SHP77 treated with DMSO at 0.1 percent for 48 hours (cell line): ENCODE measurements at places on chromosomes 1 and 21.

DNA sequence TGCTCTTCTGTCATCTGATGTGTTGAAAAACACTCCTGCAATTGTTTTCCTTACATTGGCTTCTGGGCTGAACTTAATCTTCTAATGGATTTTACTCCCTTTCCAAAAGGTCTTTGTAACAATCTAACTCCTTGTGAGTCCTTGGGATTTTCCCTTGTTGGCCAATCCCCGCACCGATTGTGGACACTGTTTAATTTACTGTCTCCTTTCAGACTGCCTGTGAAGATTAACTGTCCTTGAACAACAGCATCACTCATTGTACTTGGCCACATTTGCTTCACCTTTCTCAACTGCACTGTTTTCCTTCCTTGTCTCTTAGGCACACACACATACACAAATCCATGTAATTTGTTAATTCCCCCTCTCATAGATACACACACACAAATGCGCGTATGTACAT, 120.4 kb downstream of the SPATA46 start:
- DNase-seq, result no peak

- DNase-seq, result peak; percentile 63
Observed at GRCh38 chr1:157495285-157495684, 57.0 kb downstream of the FCRL5 start.

GRCh38 chr1:71660411-71660810, 579.6 kb upstream of the ZRANB2 start:
- no peak for DNase-seq

GRCh38 chr1:184935920-184936798, 38.1 kb downstream of the NIBAN1 start:
- DNase-seq, result no peak

DNA sequence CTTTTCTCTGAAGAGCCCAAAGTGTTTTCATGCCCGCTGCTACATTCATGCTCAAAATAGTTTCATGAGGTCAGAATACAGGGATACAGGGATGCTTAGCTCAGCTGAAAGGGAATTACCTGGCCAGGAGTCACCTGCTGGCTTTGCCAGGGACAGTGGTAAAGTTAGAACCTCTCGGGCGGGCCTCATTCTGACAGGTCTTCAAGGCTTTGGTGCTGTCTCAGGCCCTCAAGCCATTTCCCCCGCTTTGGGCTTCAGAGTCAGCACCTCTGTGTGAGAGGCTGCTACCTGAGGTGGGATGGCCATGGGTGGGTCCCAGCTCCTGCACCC, 5.5 kb downstream of the RASSF5 start:
- no peak for DNase-seq

DNA sequence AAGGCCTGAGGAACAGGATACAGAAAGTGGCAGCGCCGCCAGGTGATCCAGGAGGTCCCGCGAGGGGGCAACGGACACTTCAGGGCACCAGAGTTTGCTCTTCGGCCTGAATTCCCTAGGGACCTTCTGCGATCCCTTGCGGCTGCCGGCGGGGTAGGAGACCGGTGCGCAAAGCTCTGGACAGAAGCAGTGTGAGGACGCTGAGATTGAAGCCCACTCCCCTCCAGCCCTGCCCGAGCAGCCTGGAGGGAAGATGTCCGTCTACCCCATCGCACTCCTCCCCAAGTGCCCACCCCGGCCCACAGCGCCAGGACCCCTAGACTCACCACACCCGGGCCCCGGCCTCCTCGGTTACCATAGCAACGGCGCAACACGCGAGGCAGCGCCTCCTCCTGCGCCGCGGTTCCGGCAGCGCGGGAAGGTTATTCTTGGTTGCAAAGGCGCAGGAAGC, at the start of gene ANKRD45:
ANKRD45 (minus strand) TSS at position 361 of the 451 bp plus-strand sequence. CDS start 10,433 bp downstream, outside the sequence.
- DNase-seq, result no peak

- DNase-seq, result no peak
Observed at GRCh38 chr1:35080171-35080854, 1.1 kb downstream of the ZMYM1 start.

GRCh38 chr1:55155522-55155921, 59.6 kb downstream of the USP24 start:
- no peak for DNase-seq

DNA sequence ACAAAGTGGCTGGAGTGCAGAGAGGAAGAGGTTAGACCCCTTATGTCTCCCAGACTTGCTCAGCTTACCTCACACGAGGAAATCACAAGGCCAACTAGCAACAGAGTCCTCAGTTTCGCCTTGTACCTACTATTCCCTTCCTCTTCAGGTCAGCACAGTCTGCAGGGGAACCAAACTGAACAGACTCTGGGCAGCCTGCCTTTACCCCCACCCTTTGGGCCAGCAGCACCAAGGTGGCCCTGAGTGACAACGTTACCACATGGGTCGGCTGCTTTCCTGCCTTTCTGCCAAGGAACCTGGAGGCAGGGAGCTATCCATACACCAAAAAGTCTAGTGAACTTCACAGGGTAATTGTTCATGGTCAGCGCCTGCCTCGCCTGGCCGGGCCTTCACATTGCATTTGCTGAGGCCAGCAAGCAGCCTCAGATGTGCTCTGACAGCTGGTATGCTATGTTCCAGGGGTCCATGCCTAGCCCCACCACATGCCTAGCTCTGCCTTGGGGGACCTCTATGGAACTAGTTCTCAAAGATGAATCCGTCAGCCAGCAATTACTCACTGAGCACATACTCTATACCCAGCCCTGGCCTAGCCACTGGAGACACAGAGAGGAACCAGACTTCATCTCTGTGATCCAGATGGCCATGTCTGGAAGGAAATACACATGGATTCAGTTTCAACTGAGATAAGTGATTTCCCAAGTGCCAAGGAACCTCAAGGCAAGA, 69.6 kb downstream of the DMAP1 start:
- DNase-seq, result no peak

- no peak for DNase-seq
Observed at GRCh38 chr1:2474104-2474844, 1.8 kb upstream of the PLCH2 start.

- DNase-seq, result no peak
Observed at GRCh38 chr1:231660198-231660597, 33.6 kb downstream of the DISC1 start.

DNA sequence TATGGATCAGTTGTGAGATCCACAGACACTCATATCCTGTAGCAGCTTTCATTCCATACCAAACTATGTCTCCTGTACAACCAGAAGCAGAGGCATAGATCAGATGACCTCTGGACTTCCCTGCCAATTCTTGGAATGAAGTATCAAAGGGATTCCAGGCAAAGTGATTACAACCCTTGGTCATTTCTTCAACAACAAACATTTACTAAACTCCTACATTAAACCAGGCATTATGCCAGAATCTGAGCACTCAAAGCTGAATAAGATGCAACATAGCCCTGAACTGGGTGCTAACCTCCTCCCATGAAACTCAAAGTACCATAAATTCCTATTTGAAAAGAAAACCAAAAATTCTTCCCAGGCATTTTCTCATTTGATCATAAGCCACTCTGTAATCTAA, 121.2 kb upstream of the SGIP1 start:
- no peak for DNase-seq

GRCh38 chr1:91781371-91781825, 104.6 kb downstream of the TGFBR3 start:
- no peak for DNase-seq

- DNase-seq, result no peak
Observed at GRCh38 chr1:4668743-4669700, 14.6 kb downstream of the AJAP1 start.

GRCh38 chr1:171966426-171967220, 125.3 kb downstream of the DNM3 start:
- DNase-seq, result no peak

DNA sequence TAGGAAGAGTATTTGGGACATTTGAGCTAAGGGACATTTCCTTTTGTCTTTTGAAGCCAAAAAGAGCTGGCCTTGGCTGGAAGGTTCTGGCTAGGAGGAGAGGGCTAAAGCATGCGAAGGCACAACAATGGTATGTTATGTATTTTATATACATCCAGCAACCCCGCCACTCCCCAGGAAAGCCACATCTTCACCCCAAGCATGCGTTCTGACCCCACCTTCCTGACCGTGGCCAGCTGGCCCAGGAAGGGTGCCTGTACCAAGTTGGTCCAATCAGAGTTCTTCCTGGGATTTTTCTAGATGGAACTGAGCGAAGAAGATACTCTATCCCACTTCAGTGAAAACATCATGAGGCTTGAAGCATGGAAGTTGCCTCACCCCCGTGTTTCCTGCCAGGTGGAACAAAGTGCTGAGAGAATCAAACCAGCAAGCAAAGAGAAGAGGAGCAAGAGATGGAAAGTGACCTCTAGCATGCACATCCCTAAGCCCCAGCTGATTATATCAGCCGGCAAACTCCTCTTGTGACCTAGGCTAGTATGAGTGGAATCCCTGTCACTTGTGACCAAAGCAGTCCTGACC, 82.7 kb downstream of the BCAR3 start:
- no peak for DNase-seq

GRCh38 chr1:204731509-204731908, 46.0 kb upstream of the LRRN2 start:
- no peak for DNase-seq

- no peak for DNase-seq
Observed at GRCh38 chr1:14655385-14655784, 56.9 kb downstream of the KAZN start.

DNA sequence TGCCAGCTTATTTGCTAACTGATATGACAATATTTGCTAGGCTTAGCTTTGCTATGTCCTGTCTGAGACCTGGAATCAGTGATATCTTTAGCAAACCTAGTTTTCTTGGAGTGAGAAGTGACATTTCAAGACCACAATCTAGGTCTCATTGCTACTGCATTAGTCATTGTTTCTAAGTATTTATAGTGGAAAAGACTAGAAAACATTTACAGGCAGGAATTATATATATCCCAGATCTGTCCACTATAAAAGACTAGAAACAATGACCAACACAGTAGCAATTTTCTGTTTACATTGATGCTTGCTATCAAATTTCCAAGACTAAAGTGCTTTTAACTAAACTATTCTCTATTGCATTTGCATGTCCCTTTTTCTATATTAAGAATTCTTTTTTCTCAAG, 5.0 kb upstream of the RGS18 start:
- DNase-seq, result no peak

DNA sequence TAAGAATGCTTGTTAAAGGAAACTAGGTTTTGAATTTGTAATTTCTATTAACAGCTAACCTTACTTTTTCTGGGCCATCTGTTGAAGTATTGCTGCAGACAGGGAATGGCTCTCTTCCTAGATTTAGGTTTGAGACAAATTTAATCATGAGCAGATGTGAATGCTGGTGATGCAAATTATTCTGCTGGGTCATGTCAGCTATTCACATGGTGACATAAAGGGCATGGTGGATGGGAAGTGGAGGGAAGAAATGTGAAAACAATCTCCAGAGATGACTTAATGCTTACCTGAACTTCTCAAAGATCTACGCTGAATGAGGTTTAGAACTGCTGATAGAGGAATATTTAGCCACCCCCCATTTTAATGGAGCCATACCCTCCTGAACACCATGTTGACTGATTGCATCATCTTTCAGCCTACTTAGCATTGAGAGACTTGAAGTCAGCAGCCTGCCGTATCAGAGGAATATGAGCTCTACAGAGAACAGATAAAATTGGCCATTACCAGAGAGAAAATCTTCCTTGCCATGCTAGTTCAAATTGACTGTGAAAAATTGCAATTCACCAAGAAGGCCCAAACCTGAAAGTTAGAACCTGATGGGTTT, 138.8 kb downstream of the HHAT start:
- DNase-seq, result no peak

- no peak for DNase-seq
Observed at GRCh38 chr1:235331401-235331800, 3.0 kb downstream of the GGPS1 start.

- no peak for DNase-seq
Observed at GRCh38 chr1:168906367-168906766, 177.4 kb upstream of the DPT start.

- DNase-seq, result no peak
Observed at GRCh38 chr1:71463144-71463543, 382.3 kb upstream of the ZRANB2 start.

- no peak for DNase-seq
Observed at GRCh38 chr1:54224233-54224632, 24.3 kb downstream of the MRPL37 start.

- no peak for DNase-seq
Observed at GRCh38 chr1:6054596-6054995, 8.9 kb downstream of the KCNAB2 start.

- no peak for DNase-seq
Observed at GRCh38 chr1:118118873-118119463, 66.1 kb downstream of the SPAG17 start.

DNA sequence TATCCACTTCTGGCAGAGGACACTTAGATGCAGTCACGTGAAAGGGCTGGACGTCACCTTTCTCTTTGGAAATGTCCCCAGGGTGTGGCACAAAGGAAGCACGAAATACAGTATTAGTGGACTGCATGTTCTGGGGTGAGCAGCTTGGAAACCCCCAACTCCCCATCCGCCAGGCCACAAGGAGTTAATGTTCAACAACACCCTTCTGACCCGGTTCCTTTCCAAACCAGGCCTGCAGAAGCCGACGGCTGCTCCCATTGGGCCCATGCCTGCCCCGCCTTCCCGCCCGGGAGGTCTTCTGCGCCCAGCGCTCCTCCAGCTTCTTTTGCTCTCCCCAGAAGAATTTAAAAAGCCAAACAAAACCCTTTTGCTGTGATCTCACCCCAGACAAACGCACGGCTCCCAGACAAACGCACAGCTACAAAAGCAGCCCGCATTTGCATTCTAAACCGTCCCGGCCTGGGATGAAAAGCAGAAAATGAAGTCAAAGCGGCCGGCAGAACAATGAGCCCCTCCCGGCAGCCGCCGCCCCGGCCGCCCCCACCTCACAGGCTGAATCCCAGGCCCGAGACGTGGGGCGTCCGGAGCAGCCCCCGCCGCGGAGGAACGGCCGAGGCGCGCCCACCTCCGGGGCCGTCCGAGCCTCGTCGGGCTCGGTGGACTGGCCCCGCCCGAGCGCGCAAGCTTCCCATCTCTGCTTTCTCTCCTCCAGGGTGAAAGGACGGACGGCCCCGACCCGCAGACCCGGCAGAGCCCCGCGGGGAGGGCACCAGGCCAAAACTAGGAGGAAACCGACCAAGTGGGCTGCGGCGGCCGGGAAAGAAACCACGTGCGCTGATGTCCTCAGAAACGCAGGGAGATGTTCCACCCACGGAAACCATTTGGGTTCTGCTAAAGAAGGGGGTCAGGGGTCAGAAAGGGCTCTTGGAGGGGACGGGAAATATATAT, 101.9 kb downstream of the PLPP3 start:
- no peak for DNase-seq

DNA sequence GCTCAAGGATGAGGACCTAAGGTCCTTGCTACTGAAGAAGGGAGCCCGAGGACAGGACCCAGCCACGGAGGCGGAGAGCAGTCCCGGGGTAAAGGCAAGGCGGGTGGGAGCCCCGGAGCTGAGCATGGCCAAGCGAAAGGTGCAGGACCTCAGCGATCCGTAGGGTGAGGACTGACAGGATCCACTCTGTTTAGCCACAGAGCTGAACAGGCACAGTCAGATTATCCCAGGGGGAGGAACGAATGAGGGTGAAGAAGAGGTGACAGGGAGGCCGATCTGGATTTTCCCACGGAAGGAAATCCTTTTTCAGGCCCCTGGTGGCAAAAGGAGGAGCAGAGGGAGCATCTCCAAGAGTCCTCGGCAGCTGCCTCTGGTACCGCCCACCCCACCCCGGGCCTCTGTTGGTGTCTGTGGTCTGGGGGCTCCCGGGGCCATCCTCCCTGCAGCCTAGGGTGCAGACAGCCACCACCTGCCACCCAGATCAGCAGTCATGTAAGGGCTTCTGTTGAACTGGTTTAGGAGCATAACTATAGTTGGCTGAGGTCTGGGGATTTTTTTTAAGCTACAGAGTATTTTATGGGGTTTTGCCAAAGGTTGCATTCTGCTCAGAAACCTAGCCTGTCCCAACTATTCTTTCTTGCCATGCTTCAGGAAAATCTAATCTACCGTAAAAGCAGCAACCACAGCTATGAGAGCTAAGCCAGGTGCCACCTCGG, 32.3 kb upstream of the LBR start:
- DNase-seq, result no peak
